NCI-H2081 treated with DMSO at 0.1 percent for 48 hours (cell line): ENCODE measurements at places on chromosomes 4 and X.

GRCh38 chrX:119181491-119181890 is 53.9 kb upstream of the KIAA1210 start:
- no peak for DNase-seq

- DNase-seq = no peak
These were observed 57.5 kb downstream of the PARM1 start for GRCh38 chr4:74990276-74990875.

DNA sequence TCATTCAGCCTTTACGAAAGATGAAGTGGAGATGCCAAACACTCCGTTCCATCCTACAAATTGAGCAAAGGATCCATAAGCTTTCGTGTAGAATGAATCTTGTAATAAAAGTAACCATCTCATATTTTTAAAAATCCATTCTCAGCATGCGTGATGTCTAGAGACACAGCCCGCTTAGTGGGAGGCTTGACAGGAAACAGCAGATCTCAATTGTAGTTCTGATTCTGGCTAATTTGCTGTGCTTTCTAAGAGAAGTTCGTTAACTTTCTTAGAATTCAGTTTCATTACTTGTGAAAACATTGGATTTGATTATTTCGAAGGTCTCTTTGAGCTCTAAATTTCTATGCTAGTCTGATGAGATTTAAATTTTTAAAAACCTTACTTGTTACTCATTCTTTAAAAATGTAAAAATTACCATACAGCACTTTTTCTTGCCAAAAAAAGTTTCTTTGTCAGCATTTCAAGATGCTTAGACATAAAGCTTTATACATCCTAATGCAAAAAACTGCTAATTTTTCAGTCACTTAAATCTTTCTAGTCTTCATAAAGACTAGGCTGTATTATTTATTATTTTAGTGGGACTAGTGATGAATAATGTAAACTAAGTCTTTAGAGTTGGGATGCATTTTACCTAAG is 66.9 kb upstream of the NEIL3 start:
- no peak for DNase-seq

- no peak for DNase-seq
These were observed 26.2 kb upstream of the FHDC1 start for GRCh38 chr4:152909901-152910300.

- no peak for DNase-seq
These were observed 7.3 kb downstream of the GPRASP1 start for GRCh38 chrX:102658556-102658955.
